ENCODE measurements at places on chromosomes 16 and 17. TPM values are rescaled to one million over a fixed set of nuclear protein-coding genes. Genes with fewer than 3 reads are reported as not detected.

MATCAP1 gene
- 11.7 TPM for total RNA-seq

AHSP gene
- not detected for total RNA-seq

WDR45B gene
- 51.8 TPM for total RNA-seq

TBC1D3H gene
- total RNA-seq: not detected

EXOC3L1 gene
- total RNA-seq: 29.9 TPM

Measured in epithelial cell of umbilical artery (primary cell).